ENCODE measurements at places on chromosomes 5 and 9.

DNA sequence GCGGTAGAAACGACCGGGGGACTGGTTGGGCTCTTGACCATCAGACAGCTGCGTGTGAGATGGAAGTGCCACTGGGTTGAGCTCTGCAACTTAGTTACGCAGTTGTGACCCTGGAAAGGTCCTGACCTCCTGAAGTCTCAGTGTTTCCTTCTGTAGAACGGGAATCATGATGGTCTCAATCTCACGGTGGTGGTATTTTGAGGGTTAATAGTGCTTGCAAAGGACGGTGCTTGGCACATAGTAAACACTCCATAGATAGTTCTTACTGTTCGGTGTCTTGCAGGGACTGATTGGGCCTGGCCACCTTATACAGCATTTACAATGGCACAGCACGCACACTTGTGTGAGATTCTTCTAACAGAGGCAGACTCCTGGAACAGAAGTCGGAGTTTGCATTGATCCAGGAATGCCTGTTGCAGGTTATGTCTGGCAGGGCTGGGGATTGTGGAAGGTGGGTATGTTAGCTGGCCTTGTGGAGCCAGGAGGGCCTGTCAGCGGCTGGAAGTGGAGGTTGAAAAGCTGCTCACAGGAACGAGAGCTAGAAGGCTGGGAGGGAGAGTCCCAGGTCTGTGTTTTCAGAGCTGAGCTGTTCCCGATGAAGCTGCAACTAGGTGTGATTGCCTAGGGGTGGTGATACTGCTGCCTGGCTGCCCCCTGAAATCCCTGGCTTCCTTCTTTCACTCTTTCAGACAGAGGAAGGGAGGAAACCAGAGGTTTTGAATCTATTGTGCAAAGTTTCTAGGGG, 962 bp upstream of the TXN start:
- peak; percentile 28 for DNase-seq

DNA sequence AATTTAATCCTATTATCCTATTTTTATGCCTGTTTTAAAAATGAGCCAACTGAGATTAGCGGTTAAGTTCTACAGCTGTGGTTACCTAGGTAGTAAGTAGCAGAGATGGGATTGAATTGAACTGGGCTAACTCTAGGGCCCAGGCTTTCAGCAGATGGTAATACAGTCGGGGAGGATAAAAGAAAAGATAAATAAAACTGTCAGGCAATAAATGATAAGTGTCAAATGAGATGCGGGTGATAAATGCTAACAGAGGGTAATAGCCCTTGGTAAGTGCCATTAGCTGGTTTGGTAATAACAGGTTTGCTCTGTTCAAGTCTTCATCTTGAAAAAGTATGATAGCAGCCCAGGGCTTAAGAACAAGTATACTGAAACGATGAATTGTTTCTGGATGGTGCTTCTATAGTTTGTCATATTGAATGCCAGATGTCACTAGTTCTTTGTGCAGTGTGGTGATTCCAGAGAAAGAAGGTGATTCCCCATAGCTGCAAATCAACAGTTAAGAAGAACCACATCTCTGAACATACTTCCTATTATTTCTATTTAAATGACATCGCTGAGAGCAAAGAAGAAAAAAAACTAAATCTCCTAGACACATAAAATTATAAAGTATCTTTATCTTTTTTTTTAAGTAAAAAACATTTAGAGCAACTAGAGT, 360.8 kb upstream of the PANK3 start:
- no peak for DNase-seq

GRCh38 chr5:139392678-139393496, 2.0 kb downstream of the PROB1 start:
- peak; percentile 73 for DNase-seq

GRCh38 chr5:139473565-139473964, 2.8 kb downstream of the SMIM33 start:
- no peak for DNase-seq

GRCh38 chr9:136565086-136565714, 19.4 kb upstream of the NOTCH1 start:
- peak; percentile 73 for DNase-seq

- peak; percentile 19 for DNase-seq
Observed at GRCh38 chr9:136803551-136804508, 3.9 kb upstream of the RABL6 start.

DNA sequence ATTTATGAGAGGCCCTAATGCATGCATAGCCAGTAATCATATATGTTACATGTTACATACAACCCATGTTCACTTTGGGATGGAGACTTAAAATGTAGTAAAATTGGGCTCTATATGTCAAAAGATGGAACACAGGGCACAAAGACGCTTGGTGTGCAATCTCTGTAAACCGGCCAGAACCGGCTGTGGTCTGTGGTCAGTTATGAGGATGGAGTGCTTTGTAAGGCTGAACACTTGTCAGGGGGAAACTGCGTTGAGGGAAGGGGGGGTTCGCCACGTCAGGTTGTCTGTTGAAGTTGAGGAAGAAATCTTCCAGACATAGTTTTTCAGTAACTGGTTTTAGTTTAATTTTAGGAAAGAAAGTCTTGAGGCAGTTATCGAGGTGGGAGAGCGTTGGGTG, 2.7 kb upstream of the CKMT2 start:
- no peak for DNase-seq

DNA sequence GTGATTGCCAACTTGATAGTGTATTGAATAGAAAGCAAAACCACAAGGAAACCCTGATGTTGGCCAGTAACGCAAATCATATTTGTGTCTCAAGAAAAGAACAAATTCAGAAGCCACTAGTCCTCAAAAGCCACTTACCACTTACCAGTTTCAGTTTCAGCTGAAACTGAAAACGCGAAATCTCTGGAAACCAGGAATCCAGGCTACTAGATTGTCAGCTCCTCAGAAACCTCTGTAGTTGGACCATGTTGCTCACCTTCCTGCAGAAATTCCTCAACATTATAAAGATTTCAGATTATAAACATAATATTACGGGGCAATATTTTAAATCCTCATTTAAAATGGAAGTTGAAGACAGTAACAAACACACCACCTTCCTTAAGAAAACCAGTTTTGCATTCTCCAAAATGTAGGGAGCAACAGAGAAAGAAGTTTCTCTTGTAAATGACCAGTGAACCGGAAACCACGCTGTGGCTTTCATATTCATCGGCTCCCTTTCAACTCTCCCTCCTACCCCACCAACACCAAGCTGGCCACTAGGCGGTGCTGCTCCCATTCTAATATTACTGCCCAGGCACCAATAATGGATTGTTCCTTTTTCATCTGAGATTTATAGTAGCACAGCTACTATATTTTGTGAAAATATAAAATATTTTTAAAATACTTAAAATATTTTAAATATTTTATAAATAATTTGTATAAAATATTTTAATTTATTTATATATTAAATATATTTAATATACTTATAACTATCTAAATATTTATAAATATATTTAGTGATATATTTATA, 8.7 kb upstream of the TMED7 start:
- peak; percentile 88 for DNase-seq

- DNase-seq = no peak
Observed at GRCh38 chr9:87594194-87594593, 96.5 kb downstream of the DAPK1 start.

- no peak for DNase-seq
Observed at GRCh38 chr9:1513105-1513504, 462.9 kb downstream of the DMRT2 start.

DNA sequence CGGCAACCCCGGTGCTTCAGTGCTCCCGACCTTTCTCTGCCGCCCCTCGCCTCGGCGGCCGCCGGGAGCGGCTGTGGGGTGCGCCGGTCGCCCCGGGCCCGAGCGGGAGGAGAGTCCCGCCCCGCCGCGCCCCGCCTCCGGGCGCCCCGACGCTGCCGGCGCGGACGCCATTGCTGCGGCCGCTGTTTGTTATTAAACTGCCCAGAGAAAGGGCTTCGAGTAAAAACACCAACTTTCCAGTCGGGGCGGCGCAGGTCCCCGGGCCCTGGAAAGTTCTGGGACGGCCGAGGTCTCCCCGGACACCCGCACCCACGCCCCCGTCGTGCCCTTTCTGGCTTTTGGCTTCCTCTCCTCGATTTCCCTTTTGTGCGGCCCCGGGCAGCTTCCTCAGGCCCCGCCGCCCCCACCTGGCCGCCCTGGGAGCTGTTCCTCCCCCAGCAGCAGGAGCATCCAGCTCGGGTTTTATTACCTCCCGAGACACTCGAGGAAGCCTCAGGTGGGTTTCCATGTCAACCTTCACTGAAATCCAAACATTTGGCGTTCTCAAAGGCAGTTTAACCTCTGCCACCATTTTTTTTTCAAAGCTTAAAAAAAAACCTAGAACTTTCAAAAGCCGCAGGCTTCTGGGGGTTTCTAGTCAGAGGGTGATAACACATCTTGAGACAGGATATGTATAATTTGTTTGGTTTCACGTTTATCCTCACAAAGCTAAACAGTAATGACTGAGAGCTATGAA, 334.4 kb downstream of the CWC27 start:
- peak; percentile 82 for DNase-seq

- DNase-seq = no peak
Observed at GRCh38 chr9:137044037-137044436, 1.9 kb downstream of the NPDC1 start.

DNA sequence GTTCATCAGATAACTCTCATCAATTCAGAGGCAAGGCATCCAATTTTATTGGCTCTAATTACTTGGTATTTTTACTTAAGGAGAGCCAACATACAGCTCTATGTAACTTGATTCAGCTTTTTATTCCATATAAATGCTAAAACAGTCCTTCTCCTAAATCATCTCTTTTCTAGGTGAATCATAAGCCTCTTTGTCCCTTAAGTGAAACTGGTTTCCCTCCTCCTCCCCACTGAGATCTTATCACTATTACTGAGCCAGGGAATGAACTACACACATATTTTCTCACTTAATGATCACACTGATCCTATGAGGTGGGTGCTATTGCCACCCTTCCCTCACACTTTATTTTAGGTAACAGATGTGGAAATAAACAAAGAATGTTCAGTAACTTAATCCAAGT, 1143.8 kb downstream of the MAT2B start:
- DNase-seq = no peak

- DNase-seq = peak; percentile 85
Observed at GRCh38 chr5:116454417-116454927, 120.2 kb downstream of the SEMA6A start.

GRCh38 chr5:14428302-14429081, 153.1 kb upstream of the OTULINL start:
- no peak for DNase-seq

DNA sequence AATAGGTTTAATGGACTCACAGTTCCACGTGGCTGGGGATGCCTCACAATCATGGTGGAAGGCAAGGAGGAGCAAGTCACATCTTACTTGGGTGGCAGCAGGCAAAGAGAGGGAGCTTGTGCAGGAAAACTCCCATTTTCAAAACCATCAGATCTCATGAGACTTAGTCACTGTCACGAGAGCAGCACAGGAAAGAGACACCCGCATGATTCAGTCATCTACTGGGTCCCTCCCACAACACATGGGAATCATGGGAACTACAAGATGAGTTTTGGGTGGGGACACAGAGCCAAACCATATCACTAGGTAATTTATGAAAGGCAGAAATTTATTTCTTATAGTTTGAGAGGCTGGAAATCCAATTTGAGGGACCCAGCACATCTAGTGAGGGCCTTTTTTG, 40.0 kb downstream of the MTREX start:
- DNase-seq = no peak

- DNase-seq = no peak
Observed at GRCh38 chr9:91727972-91728371, 222.1 kb downstream of the ROR2 start.

- DNase-seq = no peak
Observed at GRCh38 chr5:61286446-61287132, 45.5 kb upstream of the ZSWIM6 start.

DNA sequence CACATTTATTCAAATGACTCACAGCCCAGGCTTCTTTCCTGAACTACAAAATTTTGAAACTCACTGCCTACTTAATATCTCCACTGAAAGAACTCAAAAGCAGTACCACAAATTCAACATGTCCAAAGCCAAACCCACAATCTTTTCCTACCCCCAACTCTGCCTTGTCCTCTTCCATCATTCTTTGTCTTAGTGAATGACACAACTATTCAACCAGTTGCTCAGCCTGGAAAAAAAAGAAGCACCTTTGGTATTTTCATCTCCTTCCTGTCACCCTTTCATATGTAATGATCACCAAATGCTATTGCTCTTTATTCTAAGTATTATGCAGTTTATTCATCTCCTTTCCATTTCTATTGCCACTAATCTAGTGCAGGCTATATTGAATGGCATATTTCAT, 216.3 kb downstream of the TMEM232 start:
- DNase-seq = no peak

- DNase-seq = peak; percentile 26
Observed at GRCh38 chr9:136090056-136090735, 4.9 kb downstream of the NACC2 start.

DNA sequence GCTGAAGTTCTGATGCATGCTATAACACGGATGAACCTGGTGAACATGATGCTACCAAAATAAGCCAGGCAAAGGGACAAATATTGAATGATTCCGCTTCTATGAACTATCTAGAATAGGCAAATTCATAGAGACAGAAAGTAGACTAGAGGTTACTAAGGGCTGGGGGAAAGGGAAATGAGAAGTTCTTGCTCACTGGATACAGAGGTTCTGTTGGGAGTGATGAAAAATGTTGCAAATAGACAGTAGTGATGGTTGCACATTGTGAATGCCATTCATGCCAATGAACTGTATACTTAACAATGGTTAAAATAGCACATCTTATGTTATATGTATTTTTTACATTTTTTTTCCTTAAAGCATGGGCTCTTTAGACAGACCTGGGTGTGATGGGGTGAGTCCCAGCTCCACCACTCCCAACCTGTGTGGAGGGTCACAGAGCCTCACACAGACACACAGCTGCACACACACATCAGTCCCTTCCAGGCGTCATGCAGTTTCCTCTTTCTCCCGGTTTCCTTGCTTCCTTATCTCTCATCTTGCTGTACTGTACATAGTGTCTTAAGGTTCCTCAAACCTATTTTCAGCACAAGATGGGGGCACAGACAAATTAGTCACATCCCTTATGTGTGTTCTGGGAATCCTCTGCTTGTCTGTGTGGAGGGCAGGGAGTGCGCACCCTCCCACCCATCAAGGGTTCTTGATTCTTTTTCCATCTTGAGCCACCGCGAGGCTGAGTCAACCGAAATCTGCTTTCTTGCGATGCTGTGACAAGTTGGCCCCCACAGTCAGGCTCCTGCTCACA, 192.9 kb downstream of the CRB2 start:
- DNase-seq = no peak

DNA sequence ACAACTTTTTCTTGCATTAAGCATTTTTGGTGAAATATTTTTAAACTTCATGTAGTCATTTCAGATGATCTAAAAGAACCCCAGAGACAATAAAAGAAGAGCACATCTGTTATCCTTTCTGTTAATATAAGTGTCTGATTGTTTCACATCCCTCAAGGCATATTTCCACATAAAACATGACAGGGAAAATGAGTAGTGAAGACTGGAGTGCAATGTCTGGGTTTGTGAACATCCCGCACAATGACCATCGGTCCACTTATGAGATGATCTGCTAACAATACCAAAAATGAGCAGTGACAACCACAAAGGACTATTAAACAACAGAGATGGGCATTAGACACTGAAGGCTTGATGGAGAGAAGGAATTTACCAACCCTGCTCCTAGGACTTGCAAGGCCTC, 209.1 kb downstream of the NR2F1-AS1 start:
- no peak for DNase-seq

- DNase-seq = no peak
Observed at GRCh38 chr5:57307516-57307915, 133.7 kb downstream of the GPBP1 start.

- DNase-seq = no peak
Observed at GRCh38 chr5:471750-472058, 28.7 kb downstream of the EXOC3 start.

- DNase-seq = peak; percentile 53
Observed at GRCh38 chr5:1522601-1523479, 920 bp downstream of the LPCAT1 start.

GRCh38 chr9:22813529-22813928, 366.9 kb downstream of the DMRTA1 start:
- no peak for DNase-seq
